ENCODE measurements at places on chromosomes 7 and 10.

GRCh38 chr10:93139059-93139655 lies 65.5 kb downstream of the CYP26A1 start:
- DNase-seq = no peak

GRCh38 chr7:120898715-120899499 lies 41.0 kb upstream of the TSPAN12 start:
- DNase-seq = no peak

- DNase-seq = no peak
Observed at GRCh38 chr10:126470991-126471390, 82.7 kb upstream of the ADAM12 start.

GRCh38 chr10:97836446-97836845 lies 13.2 kb upstream of the GOLGA7B start:
- DNase-seq = no peak

GRCh38 chr7:117791877-117792780 lies 81.1 kb downstream of the CTTNBP2 start:
- no peak for DNase-seq

All from fibroblast of upper back skin (primary cell).